ENCODE measurements at places on chromosomes 13 and 19.

GRCh38 chr13:55432814-55433213, 1707.9 kb upstream of the PRR20A start:
- no peak for DNase-seq

DNA sequence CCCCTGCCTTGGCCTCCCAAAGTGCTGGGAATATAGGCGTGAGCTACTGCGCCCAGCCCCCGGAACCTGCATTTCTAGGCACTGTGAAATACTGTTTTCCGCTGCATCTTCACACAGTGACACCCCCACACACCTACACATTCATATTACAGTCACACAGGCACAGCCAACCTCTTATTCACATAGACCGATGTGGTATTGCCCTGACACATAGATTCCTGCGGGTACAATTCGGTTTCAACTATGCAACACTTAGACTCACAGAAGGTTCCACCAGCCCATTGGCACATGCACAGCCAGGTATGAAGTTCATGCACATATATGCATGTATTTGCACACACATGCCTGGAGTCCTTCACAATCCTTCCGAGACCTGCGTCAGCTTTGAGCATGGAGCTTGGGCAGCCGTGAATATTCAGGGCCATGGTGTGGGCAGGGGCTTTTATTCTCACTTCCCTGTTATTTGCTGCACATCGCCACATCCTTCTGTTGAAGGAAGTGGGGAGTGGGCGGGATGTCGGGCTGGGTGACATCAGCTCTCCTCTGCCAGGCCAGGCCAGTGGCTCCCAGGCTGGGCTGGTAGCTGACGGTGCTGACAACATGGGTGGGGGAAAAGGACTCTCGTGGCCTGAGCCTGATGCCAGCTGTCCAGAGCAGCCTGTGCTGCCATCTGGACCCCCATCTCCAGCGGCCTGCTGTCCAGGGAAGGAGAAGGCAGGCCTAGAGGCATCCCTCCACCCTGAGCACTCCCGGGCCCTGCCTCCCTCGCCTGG, 5.4 kb upstream of the CDC37 start:
- DNase-seq: no peak

DNA sequence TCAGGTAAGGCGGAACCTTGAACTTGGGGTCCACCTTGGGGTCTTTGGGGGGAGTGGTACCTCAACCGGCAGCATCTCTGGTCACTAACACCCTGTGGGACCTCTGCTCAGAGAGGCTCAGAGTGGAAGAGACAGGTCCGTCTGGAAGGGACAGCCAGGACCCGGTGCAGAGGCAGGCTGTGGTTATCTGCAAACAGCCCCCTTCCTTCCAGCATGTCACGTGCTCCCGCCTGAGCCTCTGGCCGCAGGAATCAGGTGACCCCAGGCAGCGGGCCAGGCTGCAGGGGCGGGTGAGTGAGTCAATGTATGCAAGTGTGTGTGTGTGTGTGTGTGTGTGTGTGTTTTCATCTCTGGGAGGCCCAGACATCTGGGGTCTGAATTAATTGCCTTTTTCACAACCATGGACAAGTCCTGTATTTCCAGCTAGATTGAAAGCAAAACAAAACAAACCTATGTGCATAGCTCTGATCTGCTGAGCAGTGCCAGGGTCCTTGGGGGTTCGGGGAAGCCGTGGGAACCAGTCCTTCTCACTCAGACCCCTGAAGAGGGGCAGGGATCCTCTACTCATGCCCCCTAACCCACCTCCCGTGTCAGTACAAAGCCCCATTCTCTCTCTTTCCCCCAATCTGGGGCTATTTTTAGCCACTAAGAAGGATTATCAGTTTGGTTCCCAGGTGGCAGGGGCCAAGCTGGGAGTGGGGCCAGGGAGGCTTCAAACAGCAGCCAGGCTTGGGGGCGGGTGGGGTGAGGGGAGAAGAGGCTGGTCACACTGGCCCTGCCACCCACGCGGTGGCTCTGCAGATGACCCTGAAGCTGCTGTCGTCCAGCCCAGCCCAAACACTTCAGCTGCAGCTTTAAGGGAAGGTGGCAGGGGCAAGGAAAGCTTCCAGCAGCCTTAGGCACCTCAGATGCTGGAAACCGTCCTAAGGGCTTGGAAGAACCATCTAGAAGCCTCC, 31.4 kb downstream of the CERS4 start:
- DNase-seq: peak; percentile 65

DNA sequence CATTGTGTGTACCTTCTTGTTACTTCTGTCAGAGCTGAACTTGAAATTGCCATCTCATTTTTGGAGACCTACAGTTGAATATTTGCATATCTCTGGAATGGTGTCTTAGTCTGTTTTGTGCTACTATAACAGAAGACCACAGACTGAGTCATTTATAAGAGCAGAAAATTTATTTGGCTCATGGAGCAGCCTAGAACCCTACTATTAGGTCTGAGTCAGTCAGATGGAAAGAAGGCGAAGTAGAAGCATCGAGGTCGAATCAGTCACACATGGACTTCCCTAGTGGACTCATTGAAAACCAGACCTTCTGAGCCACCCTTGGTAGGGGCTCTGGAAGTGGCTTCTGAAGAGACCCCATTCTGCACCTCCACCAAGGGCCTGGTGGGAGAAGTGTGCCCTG, 33.9 kb upstream of the TPT1 start:
- DNase-seq: no peak

DNA sequence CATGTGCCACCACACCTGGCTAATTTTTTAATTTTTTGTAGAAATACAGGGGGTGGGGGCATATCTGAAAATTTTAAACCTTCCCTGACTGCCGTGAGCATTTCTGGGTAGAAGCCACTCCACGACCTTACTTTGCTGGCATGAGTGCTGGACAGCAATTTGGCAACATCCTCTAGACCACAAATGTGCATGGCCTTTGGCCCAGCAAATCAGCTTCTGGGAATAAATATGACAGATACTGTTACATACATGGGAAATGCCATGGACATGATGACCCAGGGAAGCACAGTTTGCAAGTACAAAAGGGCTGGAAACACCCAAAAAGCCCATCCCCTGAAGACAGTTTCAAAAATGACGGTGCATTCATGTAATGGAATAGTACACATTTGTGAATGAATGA, 3.2 kb upstream of the PVR start:
- DNase-seq: no peak

GRCh38 chr13:98105929-98106336, 37.0 kb upstream of the FARP1 start:
- DNase-seq: no peak

GRCh38 chr19:41795031-41795461, 1.3 kb upstream of the CEACAM3 start:
- DNase-seq: no peak

GRCh38 chr13:51559946-51560735, 24.1 kb upstream of the WDFY2 start:
- no peak for DNase-seq

DNA sequence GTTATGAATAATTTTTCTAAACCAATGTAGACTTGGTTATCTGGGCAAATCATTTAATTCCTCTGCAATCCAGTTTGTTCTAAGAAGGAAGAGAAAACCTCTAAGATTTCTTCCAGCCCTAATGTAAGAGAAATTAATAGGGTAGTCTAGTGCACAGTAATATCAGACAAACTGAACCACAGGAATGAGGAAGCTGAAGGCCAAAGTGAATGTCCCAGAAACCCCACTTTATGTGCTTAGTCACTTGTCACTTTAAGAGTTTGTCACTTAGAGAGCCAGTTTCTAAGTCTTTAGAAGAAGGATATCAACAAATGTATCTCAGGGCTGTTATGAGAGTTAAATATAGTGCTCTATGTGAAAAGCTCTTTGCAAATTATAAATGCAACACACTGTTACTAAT, 750.6 kb downstream of the DIAPH3 start:
- no peak for DNase-seq

- DNase-seq: no peak
Measured at GRCh38 chr19:7000333-7000732, 20.9 kb downstream of the MBD3L2B start.

DNA sequence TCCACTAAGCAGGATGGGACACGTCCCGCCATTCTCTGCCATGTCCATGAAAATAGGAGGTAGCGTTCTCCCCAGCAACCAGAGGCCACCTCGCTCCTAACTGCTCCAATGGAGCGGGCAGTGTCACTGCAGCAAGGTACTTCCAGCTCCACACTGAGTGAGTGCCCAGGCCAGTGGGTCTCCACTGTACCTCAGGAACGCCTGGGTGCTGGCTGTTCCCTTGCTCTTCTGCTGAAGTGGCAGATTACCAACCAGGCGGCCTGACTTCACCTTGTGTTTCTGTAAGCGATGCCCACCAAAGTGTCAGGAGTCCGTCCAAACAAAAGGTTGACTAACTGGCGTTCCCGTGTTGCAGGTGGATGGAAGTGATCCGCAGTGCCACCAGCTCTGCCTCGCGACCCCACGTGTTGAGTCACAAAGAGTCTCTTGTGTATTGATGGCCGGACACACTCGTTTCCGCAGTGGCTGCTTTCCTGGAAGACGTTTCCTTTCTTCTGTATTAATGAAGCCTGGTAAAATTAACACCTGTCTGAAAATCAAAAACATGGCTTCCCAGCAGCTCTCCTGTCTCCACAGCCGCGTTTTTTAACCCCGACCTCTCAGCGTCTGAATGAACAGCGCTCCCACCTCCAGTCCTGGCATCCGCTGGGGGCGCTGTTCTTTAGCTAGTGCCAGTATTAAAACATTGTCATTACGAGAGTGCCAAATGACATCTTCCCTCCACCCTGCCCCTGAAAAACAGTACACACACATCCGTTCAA, 128.8 kb downstream of the STK24 start:
- no peak for DNase-seq

DNA sequence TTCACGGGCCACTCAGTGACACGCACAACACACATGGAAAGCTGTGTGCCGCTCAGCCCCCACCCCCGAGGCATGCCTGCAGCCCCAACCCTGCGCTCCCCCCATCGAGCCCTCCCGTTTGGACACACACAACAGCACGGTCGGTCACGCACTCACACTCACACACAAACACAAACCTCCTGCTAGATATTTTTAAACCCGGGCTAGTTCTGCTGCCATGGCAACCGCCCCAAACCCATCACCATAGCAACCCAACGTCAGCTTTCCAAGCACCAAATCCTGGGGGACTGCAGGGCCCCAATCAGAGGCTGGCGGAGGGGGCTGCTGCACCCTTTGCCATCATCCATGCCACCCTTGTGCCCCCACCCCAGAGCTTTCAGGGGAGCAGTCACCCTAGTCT, 2.5 kb upstream of the NOVA2 start:
- no peak for DNase-seq

- DNase-seq: no peak
Measured at GRCh38 chr13:26976313-26976712, 195.3 kb downstream of the USP12 start.

- DNase-seq: no peak
Measured at GRCh38 chr13:28528848-28529247, 33.9 kb upstream of the FLT1 start.

- no peak for DNase-seq
Measured at GRCh38 chr13:113349491-113349890, 14.4 kb downstream of the GRTP1 start.

- DNase-seq: no peak
Measured at GRCh38 chr19:9881720-9882119, 46.6 kb downstream of the PIN1 start.

DNA sequence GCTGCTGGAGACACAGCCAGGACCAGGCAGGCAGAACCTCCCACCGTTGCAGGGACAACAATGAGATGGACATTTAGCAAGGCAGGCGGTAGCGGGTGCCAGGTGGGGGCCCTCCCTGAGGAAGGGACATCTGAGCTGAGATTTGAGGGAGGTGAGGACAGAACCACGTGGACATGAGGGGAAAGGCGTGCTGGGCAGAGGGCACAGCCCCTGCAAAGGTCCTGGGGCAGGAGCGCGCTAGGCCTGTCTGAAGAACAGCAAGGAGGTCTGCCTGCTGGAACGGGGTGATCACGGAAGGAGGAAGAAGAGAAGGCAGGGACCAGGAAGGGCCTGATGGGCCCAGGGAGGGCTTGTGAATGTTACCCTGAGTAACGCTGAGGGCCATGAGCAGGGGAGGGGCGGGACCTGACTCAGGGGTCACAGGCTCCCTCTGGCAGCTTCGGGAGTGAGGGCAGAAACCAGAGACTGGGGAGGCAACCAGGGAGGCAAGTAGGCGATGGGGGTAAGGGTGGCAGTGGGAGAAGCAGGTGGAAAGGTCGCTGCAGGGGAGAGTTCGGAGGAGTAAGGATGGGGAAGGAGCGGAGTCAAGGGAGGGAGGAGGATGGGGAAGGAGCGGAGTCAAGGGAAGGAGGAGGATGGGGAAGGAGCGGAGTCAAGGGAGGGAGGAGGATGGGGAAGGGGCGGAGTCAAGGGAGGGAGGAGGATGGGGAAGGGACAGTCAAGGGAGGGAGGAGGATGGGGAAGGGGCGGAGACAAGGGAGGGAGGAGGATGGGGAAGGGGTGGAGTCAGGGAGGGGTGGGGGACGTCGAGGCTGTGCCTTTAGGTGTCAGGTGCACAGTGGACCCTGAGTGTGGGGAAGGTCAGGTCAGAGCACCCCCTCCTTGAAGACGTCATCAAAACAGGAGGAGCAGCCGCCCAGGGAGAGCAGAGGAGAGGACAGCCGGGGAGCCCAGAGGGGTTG, 15.7 kb upstream of the B3GNT3 start:
- no peak for DNase-seq

- no peak for DNase-seq
Measured at GRCh38 chr13:108402850-108403249, 133.3 kb downstream of the TNFSF13B start.

GRCh38 chr13:114110091-114110829, 22.2 kb downstream of the RASA3 start:
- DNase-seq: no peak

GRCh38 chr13:31064636-31065035, 97.1 kb downstream of the HSPH1 start:
- DNase-seq: no peak

DNA sequence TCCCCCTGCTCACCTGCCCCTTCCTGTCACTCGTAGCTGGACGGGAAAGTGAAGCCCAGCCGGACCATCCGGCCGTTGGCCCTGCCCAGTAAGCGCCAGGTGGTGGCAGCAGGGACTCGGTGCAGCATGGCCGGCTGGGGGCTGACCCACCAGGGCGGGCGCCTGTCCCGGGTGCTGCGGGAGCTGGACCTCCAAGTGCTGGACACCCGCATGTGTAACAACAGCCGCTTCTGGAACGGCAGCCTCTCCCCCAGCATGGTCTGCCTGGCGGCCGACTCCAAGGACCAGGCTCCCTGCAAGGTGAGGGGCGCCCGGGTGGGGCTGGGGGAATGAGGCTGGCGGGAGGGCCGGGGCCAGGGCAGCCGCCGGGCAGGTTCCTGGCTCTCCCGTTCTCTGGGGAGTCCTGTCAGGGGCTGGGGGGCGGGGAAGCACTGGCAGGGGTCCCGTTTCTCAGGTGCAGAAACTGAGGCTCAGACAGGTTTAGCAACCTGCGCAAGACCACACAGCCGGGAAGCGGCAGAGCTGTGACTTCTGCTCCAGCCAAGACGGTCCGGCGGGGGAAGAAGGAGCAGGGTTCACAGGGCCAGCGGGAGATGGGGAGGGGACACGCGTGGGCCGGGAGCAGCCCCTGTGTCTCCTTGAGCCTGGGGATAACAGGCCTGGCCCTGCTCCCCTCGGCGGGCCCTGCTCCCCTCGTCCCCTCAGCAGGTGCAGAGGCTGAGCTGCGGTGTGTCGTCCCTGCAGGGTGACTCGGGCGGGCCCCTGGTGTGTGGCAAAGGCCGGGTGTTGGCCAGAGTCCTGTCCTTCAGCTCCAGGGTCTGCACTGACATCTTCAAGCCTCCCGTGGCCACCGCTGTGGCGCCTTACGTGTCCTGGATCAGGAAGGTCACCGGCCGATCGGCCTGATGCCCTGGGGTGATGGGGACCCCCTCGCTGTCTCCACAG, 5.3 kb downstream of the GZMM start:
- DNase-seq: no peak

- no peak for DNase-seq
Measured at GRCh38 chr19:807627-808422, 10.6 kb downstream of the PTBP1 start.
